ENCODE measurements at places on chromosomes 5 and 9.

- H3K4me3 ChIP-seq, result no peak overlapping the region
- H3K27me3 ChIP-seq, result no peaks in the 10 kb centered on the region
- H3K4me1 ChIP-seq, result no peaks in the 10 kb centered on the region
- no peaks in the 10 kb centered on the region for H3K36me3 ChIP-seq
- no peak overlapping the region for H3K27ac ChIP-seq
Observed at GRCh38 chr9:8156346-8156745, 356.8 kb upstream of the DMAC1 start.

DNA sequence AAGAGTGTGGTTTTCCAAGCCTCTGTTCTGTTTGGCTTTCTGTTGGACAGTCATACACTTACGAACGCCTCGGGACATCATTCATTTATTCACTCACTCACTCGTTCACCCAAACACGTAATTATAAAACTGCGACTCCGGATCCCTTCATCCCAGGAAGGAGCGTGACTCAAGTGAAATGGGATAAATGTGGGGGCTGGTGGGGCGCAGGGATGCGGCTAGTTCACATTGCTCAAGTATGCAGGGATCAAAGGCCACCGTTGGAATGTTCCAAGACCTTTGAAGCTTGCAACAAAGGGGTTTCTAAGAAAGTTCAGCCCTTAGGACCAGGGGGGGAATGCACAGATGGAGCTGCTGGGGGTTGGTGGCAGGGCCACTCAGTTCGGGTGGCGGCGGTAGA is 64.2 kb downstream of the CFAP77 start:
- no peak for DNase-seq
- H3K27me3 ChIP-seq, result peaks cover 17% of the 10 kb centered on the region
- H3K27ac ChIP-seq, result no peak overlapping the region
- H3K4me1 ChIP-seq, result no peaks in the 10 kb centered on the region
- H3K4me3 ChIP-seq, result no peak overlapping the region

DNA sequence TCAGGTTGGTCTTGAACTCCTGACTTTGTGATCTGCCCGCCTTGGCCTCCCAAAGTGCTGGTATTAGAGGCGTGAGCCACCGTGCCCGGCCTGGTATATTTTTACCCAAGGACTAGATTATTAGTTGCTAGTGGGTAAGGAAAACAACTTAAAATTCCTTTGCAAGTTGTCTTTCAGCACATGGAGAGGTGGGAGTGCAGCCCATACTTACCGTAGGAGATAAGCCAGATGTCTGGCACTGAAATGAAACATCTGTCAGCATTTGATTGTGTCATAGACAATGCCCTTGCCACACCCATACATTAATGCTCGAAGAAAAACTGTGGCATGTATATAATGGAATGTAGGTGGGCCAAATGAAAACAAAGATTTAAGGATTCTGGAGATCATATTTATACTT is 36.6 kb upstream of the ANKH start:
- H3K27me3 ChIP-seq, result no peaks in the 10 kb centered on the region
- H3K36me3 ChIP-seq, result no peaks in the 10 kb centered on the region
- no peaks in the 10 kb centered on the region for H3K4me1 ChIP-seq

GRCh38 chr5:135069016-135069770 is 35.2 kb upstream of the PITX1 start:
- H3K4me1 ChIP-seq, result no peaks in the 10 kb centered on the region
- H3K27me3 ChIP-seq, result no peaks in the 10 kb centered on the region
- no peak overlapping the region for H3K27ac ChIP-seq
- no peaks in the 10 kb centered on the region for H3K36me3 ChIP-seq
- no peak for DNase-seq

DNA sequence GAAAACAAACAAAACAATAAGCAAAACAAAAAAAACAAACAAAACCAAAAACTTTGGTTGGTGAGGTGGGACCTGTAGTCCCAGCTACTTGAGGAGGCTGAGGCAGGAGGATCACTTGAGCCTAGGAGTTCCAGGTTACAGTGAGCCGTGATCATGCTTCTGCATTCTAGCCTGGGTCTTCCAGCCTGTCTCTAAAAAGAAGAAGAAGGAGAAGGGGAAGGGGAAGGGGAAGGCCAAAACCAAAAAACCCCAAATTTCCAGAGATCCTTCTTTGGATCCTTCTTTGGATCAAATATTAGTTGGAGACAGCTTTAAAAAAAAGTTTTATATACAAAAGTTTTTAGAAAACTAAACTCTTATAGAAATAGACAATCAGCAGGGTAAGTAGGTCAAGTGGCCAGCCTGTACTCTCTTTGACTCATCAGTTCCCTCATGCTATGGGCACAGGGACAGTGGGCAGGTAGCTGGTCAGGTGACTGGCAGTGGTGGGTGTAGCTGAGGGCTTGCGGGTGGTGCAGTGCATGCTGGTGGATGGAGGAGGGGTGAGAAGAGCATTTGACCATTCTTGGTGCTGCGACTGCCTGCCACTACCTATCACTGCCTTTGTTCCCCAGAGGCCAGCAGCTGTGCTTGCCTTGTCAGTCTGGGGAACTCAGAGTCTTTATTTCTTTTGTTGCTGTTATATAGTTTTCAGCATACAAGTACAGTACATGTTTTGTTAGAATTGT is 12.6 kb downstream of the RCL1 start:
- no peaks in the 10 kb centered on the region for H3K36me3 ChIP-seq
- H3K4me3 ChIP-seq, result no peak overlapping the region
- no peak for DNase-seq
- no peaks in the 10 kb centered on the region for H3K4me1 ChIP-seq

- no peaks in the 10 kb centered on the region for H3K4me1 ChIP-seq
- no peaks in the 10 kb centered on the region for H3K36me3 ChIP-seq
- no peaks in the 10 kb centered on the region for H3K27me3 ChIP-seq
- no peak overlapping the region for H3K27ac ChIP-seq
Observed at GRCh38 chr9:21710548-21711191, 91.8 kb upstream of the MTAP start.

GRCh38 chr5:154721481-154722058 is 33.6 kb upstream of the LARP1 start:
- no peaks in the 10 kb centered on the region for H3K27me3 ChIP-seq
- no peak for DNase-seq
- no peak overlapping the region for H3K27ac ChIP-seq
- H3K4me1 ChIP-seq, result no peaks in the 10 kb centered on the region
- H3K36me3 ChIP-seq, result no peaks in the 10 kb centered on the region

DNA sequence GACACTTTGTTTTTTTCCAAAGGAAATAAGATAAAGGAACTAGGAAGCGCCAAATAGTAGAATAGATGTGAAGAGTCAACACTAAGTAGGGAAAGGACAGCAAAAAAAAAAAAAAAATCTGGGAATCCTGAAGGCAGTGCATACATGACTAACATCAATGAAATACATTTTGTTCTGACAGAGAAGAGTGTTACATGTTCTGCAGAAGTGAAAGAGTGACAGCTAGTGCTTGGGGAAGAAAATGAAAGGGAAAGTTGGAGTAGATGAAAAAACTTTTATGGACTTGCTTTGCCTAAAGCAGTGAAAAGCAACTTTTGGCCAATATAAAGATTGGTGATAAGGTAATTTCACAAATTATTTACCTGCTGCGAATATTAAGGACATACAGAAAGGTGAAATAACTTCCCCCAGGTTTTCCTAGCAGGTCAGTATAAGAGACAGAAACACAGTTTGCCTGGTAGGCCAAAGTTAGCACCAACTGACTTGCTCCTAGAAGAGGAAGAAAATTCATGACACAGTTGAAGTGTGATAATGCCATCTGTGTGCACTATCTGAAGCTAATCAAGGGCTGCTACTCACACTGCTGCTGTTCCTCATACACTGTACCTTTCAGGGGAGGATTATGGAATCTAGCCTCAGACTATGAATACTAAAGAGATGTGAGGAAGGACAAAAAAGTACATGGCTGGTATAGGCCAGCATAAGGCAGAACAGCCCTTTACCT is 38.6 kb downstream of the RANBP6 start:
- H3K4me3 ChIP-seq, result no peak overlapping the region
- no peak for DNase-seq
- no peaks in the 10 kb centered on the region for H3K36me3 ChIP-seq
- H3K27me3 ChIP-seq, result no peaks in the 10 kb centered on the region
- no peaks in the 10 kb centered on the region for H3K4me1 ChIP-seq

- peaks cover 5% of the 10 kb centered on the region for H3K36me3 ChIP-seq
- no peaks in the 10 kb centered on the region for H3K27me3 ChIP-seq
- no peak for DNase-seq
- peak overlapping the region; percentile 95 for H3K27ac ChIP-seq
Observed at GRCh38 chr5:178230879-178231538, 1.6 kb downstream of the PHYKPL start.

GRCh38 chr9:115739096-115739875 is 414.3 kb upstream of the PAPPA start:
- H3K27ac ChIP-seq, result peak overlapping the region; percentile 44
- no peak for DNase-seq
- H3K36me3 ChIP-seq, result no peaks in the 10 kb centered on the region

DNA sequence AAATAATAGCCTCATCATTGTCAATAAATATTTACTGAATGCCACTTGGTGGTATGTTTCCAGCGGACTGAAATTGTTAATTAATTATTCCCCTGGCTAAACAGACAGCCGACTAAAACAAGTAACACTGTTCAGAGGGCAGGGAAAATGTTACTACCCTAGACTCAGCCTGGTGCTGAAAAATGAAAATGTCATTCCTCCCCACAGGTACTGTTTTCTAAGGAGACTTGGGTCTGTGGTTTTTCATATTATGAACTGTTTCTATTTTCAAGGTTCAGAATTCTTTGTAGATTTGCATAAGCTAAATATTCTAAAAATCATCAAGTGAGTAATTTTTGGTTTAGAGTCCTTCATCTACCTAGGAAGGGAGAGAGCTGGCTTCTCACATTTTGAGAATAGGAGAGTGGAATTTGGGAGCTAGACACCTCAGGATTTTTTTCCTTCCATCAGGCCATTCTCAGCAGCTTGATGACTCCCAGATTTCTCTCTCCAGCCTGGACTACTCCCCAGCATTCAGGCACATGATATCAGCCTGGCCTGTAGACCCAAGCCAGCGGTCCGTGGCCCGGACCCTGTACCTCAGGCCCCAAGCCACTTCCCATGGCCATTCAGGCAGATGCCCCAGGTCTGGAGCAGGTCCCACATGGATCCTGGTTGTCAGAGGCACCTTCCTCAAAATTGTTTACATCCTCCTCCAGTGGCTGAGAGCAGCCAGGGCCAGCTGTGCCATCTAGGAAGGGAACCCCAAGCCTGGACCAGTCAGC is 24.4 kb downstream of the BHMT start:
- no peaks in the 10 kb centered on the region for H3K36me3 ChIP-seq
- DNase-seq, result no peak
- no peak overlapping the region for H3K4me3 ChIP-seq
- H3K27ac ChIP-seq, result no peak overlapping the region
- H3K27me3 ChIP-seq, result no peaks in the 10 kb centered on the region

GRCh38 chr5:158744680-158745079 is 355.0 kb downstream of the EBF1 start:
- no peaks in the 10 kb centered on the region for H3K36me3 ChIP-seq
- H3K27ac ChIP-seq, result no peak overlapping the region
- DNase-seq, result no peak
- H3K4me3 ChIP-seq, result no peak overlapping the region

DNA sequence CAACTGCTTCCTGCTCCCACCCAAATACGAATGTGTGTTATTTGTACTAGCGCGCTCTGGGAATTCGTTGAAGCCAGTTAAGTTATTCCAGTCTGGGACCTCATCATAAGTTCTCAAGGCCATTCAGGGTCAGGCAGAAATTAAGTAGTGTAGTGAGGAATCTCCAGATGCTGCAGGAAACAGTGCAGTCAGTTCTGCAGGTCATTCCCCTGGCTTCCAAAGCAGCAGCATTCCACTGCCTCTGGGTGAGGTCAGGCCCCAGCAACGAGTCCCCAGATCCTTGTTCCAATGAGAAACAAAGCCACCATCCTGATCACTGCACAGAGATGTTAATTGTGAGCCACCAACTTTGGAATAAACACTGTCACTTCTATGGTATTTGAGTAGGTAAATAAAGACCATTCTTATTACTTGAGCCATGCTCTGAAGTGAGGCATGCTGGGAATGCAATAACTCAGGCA is 33.1 kb downstream of the SVEP1 start:
- H3K36me3 ChIP-seq, result no peaks in the 10 kb centered on the region
- no peak for DNase-seq
- no peaks in the 10 kb centered on the region for H3K27me3 ChIP-seq

- no peak overlapping the region for H3K27ac ChIP-seq
- H3K4me1 ChIP-seq, result no peaks in the 10 kb centered on the region
- no peaks in the 10 kb centered on the region for H3K36me3 ChIP-seq
- DNase-seq, result peak; percentile 59
- no peak overlapping the region for H3K4me3 ChIP-seq
- no peaks in the 10 kb centered on the region for H3K27me3 ChIP-seq
Observed at GRCh38 chr9:16191691-16192402, 639.0 kb downstream of the CCDC171 start.

- H3K4me3 ChIP-seq, result peak overlapping the region; percentile 97
- H3K27me3 ChIP-seq, result no peaks in the 10 kb centered on the region
- peak overlapping the region; percentile 98 for H3K27ac ChIP-seq
- peaks cover 14% of the 10 kb centered on the region for H3K4me1 ChIP-seq
- H3K36me3 ChIP-seq, result no peaks in the 10 kb centered on the region
Observed at GRCh38 chr5:150485693-150486401, 22.1 kb upstream of the NDST1 start.

- H3K4me3 ChIP-seq, result no peak overlapping the region
- H3K27ac ChIP-seq, result no peak overlapping the region
- no peak for DNase-seq
- no peaks in the 10 kb centered on the region for H3K36me3 ChIP-seq
Observed at GRCh38 chr9:18122171-18122570, 351.8 kb upstream of the ADAMTSL1 start.

- no peak for DNase-seq
- H3K4me3 ChIP-seq, result no peak overlapping the region
- no peak overlapping the region for H3K27ac ChIP-seq
- H3K36me3 ChIP-seq, result no peaks in the 10 kb centered on the region
Observed at GRCh38 chr9:113482341-113482740, 18.8 kb downstream of the RGS3 start.

- H3K4me1 ChIP-seq, result no peaks in the 10 kb centered on the region
- H3K4me3 ChIP-seq, result no peak overlapping the region
- H3K27me3 ChIP-seq, result no peaks in the 10 kb centered on the region
- H3K27ac ChIP-seq, result no peak overlapping the region
Observed at GRCh38 chr5:73531356-73531755, 33.1 kb downstream of the BTF3 start.

DNA sequence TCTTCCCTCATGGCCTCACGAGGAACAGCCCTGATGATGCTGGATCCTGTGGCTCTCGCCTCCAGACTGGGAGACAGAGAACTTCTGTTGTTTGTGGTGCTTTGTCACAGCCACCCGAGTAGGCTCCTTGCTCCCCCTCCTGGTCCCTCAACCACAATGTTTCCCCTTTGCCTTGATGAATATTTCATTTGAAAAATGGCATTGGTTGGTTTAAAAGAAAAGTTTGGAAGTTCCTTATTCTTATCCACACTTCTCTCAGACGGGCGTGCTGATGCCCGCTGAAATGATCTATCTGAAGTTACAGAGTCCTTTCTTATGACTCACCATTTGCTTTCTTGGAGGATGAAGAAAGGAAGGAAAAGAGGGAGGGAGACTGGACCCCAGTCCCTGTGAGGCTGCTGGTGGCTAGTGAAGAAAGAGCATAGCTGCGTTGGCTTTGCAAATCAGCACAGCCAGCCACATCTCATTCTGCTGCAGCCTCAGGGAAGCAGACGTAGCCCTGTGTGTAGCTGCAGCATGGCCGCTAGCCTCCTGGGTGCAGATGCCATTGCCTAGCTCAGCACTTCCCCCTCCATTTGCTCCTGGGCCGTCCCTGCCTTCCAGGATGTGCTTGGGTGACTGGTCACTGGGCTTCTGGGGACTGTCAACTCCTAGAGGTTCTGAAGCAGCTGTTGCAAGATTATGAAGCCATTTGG is 185.9 kb downstream of the ERCC6L2 start:
- H3K36me3 ChIP-seq, result no peaks in the 10 kb centered on the region
- H3K4me3 ChIP-seq, result no peak overlapping the region
- no peak for DNase-seq
- H3K27me3 ChIP-seq, result no peaks in the 10 kb centered on the region
